Type B pancreatic cell (in vitro differentiated cells): ENCODE measurements at places on chromosomes 1 and 21. TPM values are rescaled to one million over a fixed set of nuclear protein-coding genes. Genes with fewer than 3 reads are reported as not detected.

The AQP10 gene
- total RNA-seq = 0.12 and 0.27 TPM in 2 replicates

The SPRR1A gene
- 22.2 and 36.3 TPM in 2 replicates for total RNA-seq

The KIAA1614 gene
- 0.31 and 2.9 TPM in 2 replicates for total RNA-seq

The DISP3 gene
- total RNA-seq = 4.7 and 4.8 TPM in 2 replicates

The TDRD5 gene
- total RNA-seq = 0.52 TPM in 1 of 2 replicates, not detected in the other

The BATF3 gene
- total RNA-seq = 0.55 and 0.72 TPM in 2 replicates

The ITLN2 gene
- 0.99 and 1.7 TPM in 2 replicates for total RNA-seq

The CD5L gene
- total RNA-seq = not detected in 2 replicates

The APOBEC4 gene
- total RNA-seq = not detected in 2 replicates

The FALEC gene
- total RNA-seq = 0.55 and 0.80 TPM in 2 replicates

The PUSL1 gene
- total RNA-seq = 20.4 and 25.5 TPM in 2 replicates

The HEYL gene
- 0.83 and 4.3 TPM in 2 replicates for total RNA-seq

The CDC42BPA gene
- 18.5 and 33.8 TPM in 2 replicates for total RNA-seq
